ENCODE measurements at places on chromosomes 5 and 9. TPM values are rescaled to one million over a fixed set of nuclear protein-coding genes. Genes with fewer than 3 reads are reported as not detected.

GABRA1 gene
- not detected for total RNA-seq

CDH9 gene
- total RNA-seq, result not detected

HRH2 gene
- total RNA-seq, result 29.6 TPM

OR1J2 gene
- total RNA-seq, result not detected

ARL10 gene
- total RNA-seq, result 12.9 TPM

DNA sequence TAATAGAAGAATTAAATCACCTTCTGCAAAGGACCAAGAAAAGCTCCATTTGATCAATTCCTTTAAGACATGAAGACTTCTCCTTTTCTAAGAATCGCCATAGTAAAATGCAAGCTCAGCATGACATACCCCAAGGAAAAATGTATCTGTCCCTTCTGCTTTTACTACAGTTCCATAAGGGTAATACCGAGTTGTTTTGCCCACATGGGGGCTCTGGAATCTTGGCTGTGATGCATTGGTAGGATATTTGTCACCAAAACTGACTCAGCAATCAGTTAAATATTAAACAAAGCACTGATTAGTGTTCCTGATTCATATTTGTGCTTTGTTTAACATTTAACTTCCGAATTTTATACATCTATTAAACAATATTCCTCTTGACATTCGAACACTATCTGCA lies 24.3 kb upstream of the KCNIP1 start:
- no peaks in the 10 kb centered on the region for H3K27me3 ChIP-seq
- no peaks in the 10 kb centered on the region for H3K36me3 ChIP-seq
- H3K4me1 ChIP-seq, result no peaks in the 10 kb centered on the region
- DNase-seq, result no peak

DNA sequence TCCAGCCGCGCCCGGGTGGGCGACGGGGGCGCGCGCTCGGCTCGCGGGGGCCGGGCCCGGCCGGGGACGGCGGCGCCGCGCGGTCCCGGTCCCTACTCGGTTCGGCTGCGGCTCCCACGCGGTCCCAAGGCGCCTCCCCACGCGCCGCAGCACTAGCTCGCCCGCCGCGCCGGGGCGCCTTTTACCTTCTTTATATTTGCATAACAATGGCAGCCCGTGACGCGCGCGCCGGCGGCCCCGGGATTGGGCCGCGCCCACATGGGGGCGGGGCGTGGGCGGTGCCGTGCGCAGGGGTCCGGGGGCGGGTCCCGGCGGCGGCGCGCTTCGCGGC lies at the start of gene NRARP:
Gene NRARP, minus strand, starts transcription at position 154 of the 331 bp plus-strand sequence. CDS start 343 bp downstream, outside the sequence.
- H3K27me3 ChIP-seq, result peaks cover 30% of the 10 kb centered on the region
- H3K36me3 ChIP-seq, result no peaks in the 10 kb centered on the region
- peak within 1 kb of the TSS; percentile 64 for H3K27ac ChIP-seq
- peak; percentile 81 for DNase-seq

DNA sequence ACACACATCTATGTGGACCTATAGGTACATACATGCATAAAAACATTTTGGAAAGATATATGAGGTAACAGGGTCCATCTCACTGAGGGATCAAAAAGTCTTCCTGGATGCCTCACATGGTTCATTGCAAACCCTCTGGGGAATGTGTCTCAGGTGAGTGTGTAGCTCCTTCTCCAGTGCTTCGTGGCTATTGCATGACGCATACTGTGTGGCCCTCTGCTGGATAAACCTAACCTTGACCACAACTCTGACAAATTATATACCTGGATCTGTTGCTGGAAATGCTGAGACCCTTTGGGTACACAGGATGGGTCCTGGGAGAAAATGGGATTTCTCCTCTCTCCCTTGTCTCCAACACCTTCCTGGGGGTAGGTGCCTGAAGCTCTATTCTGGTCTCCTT lies 91.9 kb downstream of the JAKMIP2 start:
- no peaks in the 10 kb centered on the region for H3K27me3 ChIP-seq
- no peaks in the 10 kb centered on the region for H3K4me1 ChIP-seq
- no peak for DNase-seq

DNA sequence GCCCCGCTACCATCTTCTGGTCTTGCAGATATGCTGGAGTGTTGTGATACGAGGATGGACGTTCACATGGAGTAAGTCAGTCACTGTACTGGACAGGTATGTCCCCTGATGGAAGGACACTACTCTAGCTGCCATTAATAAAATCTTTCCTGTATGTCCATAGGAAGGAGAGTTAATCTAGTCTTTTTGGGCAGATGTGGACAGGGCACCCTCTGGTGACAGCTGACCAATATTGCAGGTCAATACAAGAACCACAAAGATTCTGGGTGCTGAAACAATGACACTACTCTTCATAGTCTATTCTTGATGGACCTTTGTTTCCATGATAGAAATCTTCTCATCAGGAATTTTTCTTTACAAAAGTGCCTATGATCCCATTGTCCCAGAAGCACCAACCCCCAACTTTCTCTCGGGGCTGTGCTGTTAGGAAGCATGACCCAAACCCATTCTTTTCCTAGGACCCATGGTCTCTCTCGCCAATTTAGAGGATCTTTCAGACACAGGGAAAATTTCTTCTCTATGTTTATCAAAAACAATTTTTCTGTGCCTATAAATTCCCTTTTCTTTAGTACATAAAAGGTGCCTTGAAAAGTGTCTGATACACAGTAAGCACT lies 376.9 kb downstream of the DTWD2 start:
- no peaks in the 10 kb centered on the region for H3K27me3 ChIP-seq
- H3K4me3 ChIP-seq, result no peak overlapping the region
- H3K4me1 ChIP-seq, result no peaks in the 10 kb centered on the region
- no peak overlapping the region for H3K27ac ChIP-seq
- no peak for DNase-seq
- no peaks in the 10 kb centered on the region for H3K36me3 ChIP-seq

DNA sequence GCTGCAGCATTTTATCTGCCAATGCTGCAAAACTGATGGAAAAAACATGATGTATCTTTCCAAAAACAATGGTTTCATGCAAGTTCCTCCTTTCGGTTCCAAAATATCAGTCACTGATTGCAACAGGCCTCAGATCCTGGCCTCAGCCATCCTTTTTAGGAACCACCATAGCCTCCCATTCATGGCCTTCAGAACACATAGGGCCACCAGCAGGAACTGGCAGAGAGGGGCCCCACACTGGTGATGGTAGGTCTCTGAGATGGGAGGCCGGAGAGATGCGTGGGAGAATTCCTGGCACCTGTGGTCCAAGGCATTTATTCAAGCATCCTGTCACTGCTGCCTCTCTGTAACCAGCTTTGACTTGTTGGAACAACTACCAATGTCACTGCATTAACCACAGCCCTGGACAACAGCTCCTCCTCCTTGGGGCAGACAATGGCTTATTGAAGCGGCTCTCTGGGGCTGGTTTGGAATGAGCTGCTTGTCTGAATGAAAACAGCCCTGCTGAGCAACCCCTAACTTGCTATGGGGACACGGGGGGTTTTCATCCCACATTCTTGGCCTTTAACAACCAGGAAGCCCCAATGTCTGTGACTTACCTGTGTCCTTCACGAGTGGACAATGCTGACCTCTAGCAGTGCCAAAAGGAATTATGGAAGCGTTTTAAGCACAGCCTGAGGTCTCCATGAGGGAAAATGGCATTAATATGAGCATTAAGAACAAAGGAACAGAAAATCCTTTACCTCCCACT lies 108.1 kb downstream of the LHFPL2 start:
- H3K36me3 ChIP-seq, result no peaks in the 10 kb centered on the region
- H3K27ac ChIP-seq, result no peak overlapping the region
- H3K4me3 ChIP-seq, result no peak overlapping the region
- no peaks in the 10 kb centered on the region for H3K27me3 ChIP-seq
- no peak for DNase-seq

GRCh38 chr5:162703914-162704313 lies 636.3 kb downstream of the GABRG2 start:
- no peak overlapping the region for H3K4me3 ChIP-seq
- H3K27ac ChIP-seq, result no peak overlapping the region
- H3K4me1 ChIP-seq, result no peaks in the 10 kb centered on the region
- no peaks in the 10 kb centered on the region for H3K27me3 ChIP-seq

- DNase-seq, result no peak
- H3K27ac ChIP-seq, result no peak overlapping the region
- H3K27me3 ChIP-seq, result no peaks in the 10 kb centered on the region
- H3K36me3 ChIP-seq, result no peaks in the 10 kb centered on the region
Measured at GRCh38 chr5:89086390-89087086, 203.6 kb upstream of the MEF2C start.

GRCh38 chr5:14486996-14487896 lies 94.3 kb upstream of the OTULINL start:
- H3K36me3 ChIP-seq, result no peaks in the 10 kb centered on the region
- H3K4me3 ChIP-seq, result no peak overlapping the region
- no peaks in the 10 kb centered on the region for H3K4me1 ChIP-seq
- H3K27me3 ChIP-seq, result no peaks in the 10 kb centered on the region
- DNase-seq, result no peak
- H3K27ac ChIP-seq, result no peak overlapping the region

GRCh38 chr5:14727428-14727865 lies 62.9 kb downstream of the OTULIN start:
- H3K27ac ChIP-seq, result no peak overlapping the region
- no peaks in the 10 kb centered on the region for H3K4me1 ChIP-seq
- DNase-seq, result peak; percentile 77

DNA sequence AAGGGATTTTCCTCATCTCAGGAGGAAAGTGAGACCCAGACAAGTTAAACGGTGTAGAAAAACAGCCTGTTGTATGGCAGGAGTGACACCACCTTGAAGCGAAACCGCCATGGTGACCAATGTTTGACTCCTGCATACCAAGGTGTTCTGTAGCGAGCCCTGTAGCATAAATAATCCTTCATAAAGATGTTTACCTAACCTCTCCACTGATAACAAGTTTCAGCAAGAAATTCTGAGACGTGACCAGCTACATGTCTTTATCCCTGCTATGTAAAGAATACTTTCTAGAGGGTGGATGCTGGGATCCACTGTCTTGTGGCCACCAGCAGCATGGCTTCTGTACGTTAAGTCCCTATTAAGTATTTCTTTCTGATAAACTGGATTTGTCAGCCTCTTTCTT lies 148.1 kb downstream of the MPDZ start:
- no peaks in the 10 kb centered on the region for H3K36me3 ChIP-seq
- H3K4me1 ChIP-seq, result no peaks in the 10 kb centered on the region
- no peaks in the 10 kb centered on the region for H3K27me3 ChIP-seq
- DNase-seq, result no peak

Data from CD8-positive, alpha-beta memory T cell (primary cell).